Right renal pelvis (tissue), 4 donors: ENCODE measurements at places on chromosomes 2 and 18. TPM values are rescaled to one million over a fixed set of nuclear protein-coding genes. Genes with fewer than 3 reads are reported as not detected.

MALL gene
- 15.8 TPM for polyA plus RNA-seq

- DNase-seq: no peak
Measured at GRCh38 chr2:230984393-230985220, 11.3 kb upstream of the SPATA3 start.

- DNase-seq: no peak
Measured at GRCh38 chr2:69961496-69961895, at the start of gene ASPRV1. ASPRV1 (minus strand) TSS chr2:69961631; CDS start chr2:69961436, 195 bp downstream.

LRATD1 gene
- polyA plus RNA-seq: 24.0 TPM

- DNase-seq: no peak
Measured at GRCh38 chr2:206232287-206233035, 42.0 kb upstream of the ZDBF2 start.

TSPYL6 gene
- not detected for polyA plus RNA-seq

TMEM247 gene
- polyA plus RNA-seq: not detected
